Pancreas (tissue), 10 donors: ENCODE measurements at places on chromosomes 3 and 15. TPM values are rescaled to one million over a fixed set of nuclear protein-coding genes. Genes with fewer than 3 reads are reported as not detected.

TNFSF10 gene
- total RNA-seq, result 11.7 TPM

ZNF770 gene
- total RNA-seq, result 16.3 TPM

PPM1L gene
- 7.0 TPM for total RNA-seq

UROC1 gene
- not detected for total RNA-seq

FAM3D gene
- 0.40 TPM for total RNA-seq

LMAN1L gene
- not detected for total RNA-seq

ST3GAL6 gene
- 9.5 TPM for total RNA-seq

SHC4 gene
- 0.24 TPM for total RNA-seq

PCCB gene
- 20.7 TPM for total RNA-seq

TM4SF18 gene
- total RNA-seq, result 4.2 TPM

LRRC31 gene
- not detected for total RNA-seq

ITIH1 gene
- total RNA-seq, result 0.43 TPM

NUSAP1 gene
- total RNA-seq, result 0.95 TPM

SNX22 gene
- 3.5 TPM for total RNA-seq

CFAP92 gene
- 0.42 TPM for total RNA-seq

A4GNT gene
- total RNA-seq, result 1.2 TPM

ZNF662 gene
- total RNA-seq, result 5.7 TPM

IL17RE gene
- total RNA-seq, result 11.7 TPM

COLQ gene
- 0.28 TPM for total RNA-seq

TBL1XR1 gene
- 54.7 TPM for total RNA-seq

CCK gene
- total RNA-seq, result not detected

TTBK2 gene
- 4.7 TPM for total RNA-seq

ANKUB1 gene
- not detected for total RNA-seq

SECISBP2L gene
- total RNA-seq, result 17.0 TPM

SLC24A5 gene
- total RNA-seq, result not detected

CD276 gene
- total RNA-seq, result 18.9 TPM

STX19 gene
- 1.7 TPM for total RNA-seq

NUTM1 gene
- not detected for total RNA-seq
